ENCODE measurements at places on chromosomes 1 and 21.

DNA sequence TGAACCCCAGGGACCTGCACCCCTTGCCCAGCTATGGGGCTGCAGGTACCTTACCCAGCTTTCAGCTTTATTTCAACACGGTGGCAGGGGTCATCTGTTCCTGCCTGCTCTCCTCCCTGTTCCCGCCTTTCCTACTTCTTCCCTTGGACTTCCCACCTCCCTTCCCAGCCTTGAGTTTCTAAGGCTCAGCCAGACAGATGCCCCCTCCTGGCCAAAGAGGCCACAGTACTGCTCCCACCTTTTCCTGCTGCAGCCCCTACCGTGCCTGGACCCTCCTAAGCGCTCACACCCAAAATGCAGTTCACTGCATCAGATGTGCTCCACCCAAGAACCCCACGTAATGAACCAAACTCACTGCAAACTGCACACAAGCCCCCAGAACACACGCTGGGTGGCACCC, 7.7 kb downstream of the NOC2L start:
- DNase-seq: no peak

- DNase-seq: no peak
These were observed 36.2 kb upstream of the LRIG2 start for GRCh38 chr1:113036639-113037321.

- DNase-seq: no peak
These were observed 31.7 kb downstream of the DMAP1 start for GRCh38 chr1:44244986-44245385.

DNA sequence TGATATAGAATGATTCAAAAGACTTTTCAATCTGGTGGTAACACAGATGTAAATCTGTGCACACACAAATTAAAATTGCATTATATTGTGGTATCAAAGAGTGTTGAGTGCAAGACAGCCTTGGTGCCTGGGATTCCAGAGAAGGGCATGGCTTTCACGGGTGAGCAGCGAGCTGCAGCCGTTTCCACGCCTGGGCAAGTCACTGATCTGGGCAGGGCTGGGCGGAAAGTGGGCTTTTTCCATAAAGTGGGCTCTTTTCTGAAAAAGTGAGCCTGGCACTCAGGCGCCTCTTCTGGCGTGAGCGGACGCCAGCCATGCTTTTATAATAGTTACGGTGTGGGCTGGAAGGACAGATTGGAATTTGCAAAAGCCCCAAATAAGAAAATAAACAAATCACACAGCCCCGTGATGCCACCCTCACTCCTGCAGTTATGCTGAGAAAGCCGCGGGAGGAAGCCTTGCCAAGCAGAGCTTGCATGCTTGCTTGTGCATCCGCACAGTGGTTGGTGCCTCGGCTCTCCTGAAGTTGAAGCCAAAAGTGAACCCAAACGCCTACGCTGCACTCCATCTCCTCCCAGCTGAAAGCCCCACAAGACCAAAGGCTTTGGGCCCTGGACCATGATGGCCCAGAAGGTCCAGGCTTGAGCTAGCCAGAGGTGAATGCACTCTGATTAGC, 7.1 kb upstream of the C1orf115 start:
- DNase-seq: no peak

DNA sequence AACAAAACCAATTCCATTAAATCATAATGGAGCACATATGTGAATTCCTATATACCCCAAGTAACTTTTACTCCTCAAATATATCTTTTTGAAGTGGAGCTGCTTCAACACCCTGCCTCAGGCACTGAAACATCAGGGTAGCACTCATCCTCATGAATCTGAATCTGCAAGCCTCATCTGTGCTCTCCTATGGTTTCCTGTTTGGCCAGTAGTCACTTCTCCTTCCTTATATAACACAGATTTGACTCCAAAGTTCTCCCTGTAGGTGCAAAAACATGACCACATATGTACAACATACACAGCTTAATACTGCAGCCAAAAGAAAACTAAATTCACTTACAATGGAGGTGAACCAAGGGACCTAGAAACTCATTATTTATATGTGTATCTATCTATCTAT, 7.2 kb downstream of the TRIT1 start:
- no peak for DNase-seq

- DNase-seq: no peak
These were observed 4.4 kb upstream of the ACTRT2 start for GRCh38 chr1:3016641-3017439.
